Activated T-helper 1 cell treated with anti-CD3 and anti-CD28 coated beads, Interleukin-2, amount 50 U/mL, for 16 hours (primary cell): ENCODE measurements at places on chromosomes 13 and 19.

DNA sequence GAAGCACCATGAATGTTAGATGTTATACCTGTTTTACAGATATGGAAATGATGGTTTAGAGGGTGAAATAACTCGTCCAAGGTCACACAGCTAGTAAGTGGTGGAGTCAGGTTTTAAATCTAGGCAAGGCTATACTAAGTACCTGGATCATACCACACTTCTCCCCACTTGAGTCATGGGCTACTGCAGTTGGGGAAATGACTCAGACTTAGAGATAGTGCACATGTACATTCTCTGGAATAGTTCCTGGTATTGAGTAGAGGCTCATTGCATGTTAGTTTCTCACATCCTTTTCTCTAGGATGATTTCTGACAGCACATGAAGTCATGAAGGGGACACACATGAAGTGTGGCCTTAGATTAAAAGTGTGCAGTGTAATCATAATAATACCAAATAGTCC is 76.2 kb upstream of the TNFSF11 start:
- DNase-seq = no peak

DNA sequence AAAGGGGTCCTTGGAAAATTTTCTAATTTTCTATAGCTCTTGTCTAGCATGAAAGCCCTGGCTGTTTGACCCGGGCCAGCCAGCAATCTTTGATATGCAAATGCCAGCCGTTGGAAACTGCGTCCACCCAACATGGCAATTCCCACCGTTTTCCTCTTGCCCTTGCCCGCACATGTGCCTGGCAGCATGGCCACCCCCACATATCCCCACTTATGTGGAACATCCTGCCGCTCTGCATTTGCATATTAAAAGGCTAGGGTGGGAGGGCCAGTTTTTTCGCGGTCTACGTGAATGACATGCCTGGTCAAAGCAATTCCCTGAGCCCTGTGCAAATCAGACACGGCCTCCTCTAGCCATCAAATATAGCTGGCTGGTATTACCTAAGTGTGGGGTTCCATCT is 110.3 kb upstream of the TDRD3 start:
- DNase-seq = no peak

GRCh38 chr13:66974174-66974573 is 256.0 kb downstream of the PCDH9 start:
- no peak for DNase-seq

DNA sequence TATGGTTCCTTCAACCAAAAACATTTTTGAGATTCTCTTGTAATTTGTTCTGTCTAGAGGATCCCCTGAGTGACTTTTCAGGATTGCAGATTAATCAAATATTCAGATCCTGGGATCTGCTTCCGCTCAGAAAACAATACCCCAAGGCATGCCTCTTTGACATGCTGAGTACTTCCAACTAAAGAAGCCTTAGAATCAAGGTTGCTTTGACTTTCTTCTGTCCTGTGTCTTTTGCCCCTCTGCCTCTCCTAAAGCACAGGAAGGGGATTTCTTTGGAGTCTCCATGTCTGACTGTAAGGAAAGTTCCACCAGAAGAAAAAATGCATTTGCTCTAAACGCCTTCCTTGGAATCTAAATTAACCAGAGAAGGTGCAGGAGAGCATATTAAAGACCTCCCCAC is 431.5 kb downstream of the FGF14 start:
- no peak for DNase-seq

- no peak for DNase-seq
Measured at GRCh38 chr13:109724603-109725002, 61.8 kb downstream of the IRS2 start.

GRCh38 chr13:46058268-46058667 is 5.7 kb upstream of the ZC3H13 start:
- DNase-seq = no peak

- no peak for DNase-seq
Measured at GRCh38 chr13:73827434-73827833, 306.8 kb downstream of the KLF12 start.

DNA sequence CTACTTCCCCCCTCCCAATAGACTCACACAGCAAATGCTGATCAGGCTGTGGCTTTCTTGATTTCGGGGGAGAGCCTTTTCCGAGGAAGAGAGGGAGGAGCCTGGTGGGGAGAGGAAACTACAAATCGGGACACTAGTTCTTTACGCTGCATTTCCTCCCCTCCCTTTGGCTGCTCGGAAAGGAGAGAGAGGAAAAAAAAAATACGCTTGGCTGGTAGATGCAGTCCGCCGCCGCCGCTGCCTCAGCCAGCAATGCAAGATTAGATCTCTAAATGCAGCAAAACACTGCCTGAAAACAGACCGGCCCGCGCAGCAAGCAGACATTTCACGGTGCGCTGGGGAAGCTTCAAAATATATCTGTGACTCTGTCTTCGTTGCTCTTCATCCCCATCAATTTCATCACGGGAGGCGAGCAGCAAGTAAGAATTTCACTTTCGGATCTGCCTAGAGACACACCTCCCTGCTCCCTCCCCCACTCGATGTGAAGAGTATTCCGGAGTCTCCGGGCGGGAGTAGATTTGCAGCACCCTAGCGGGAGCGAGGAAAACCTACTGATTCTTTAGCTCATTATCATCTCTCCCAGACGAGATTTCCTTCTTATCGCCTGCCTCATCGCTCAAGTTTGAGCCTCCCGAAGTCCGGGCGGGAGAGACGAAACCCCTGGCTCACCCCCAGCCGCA is at the start of gene PCDH17:
Gene PCDH17, plus strand, starts transcription at position 149 of the 680 bp plus-strand sequence. CDS start 803 bp downstream, outside the sequence.
- DNase-seq = no peak

DNA sequence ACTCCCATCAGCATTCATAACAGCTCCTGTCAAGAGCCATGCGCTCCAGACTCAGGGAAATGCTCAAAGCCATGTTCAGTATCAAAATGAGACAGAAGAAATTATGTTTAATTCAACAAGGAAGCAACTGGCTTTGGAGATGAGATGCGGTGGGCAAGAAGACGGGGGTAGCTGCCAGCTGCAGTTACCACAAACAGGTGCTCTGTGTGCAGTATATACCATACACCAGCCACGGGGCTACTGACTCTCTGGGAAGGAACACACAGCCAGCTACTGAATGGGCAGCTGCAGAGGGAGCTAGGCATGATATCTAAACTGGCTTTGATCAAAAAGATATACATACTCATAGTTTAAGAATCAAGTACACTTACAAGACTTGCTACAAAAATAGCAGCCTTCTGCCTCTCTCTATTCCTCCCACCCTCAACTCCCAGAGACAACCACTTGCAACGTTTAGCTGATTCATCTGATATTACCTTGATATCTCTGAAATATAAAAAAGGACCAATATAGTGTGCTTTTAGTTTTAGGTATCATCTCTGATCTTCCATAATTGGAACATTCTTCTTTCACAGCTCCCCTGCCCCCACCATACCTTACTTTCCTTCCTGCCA is 593.0 kb downstream of the UQCRFS1 start:
- DNase-seq = no peak

DNA sequence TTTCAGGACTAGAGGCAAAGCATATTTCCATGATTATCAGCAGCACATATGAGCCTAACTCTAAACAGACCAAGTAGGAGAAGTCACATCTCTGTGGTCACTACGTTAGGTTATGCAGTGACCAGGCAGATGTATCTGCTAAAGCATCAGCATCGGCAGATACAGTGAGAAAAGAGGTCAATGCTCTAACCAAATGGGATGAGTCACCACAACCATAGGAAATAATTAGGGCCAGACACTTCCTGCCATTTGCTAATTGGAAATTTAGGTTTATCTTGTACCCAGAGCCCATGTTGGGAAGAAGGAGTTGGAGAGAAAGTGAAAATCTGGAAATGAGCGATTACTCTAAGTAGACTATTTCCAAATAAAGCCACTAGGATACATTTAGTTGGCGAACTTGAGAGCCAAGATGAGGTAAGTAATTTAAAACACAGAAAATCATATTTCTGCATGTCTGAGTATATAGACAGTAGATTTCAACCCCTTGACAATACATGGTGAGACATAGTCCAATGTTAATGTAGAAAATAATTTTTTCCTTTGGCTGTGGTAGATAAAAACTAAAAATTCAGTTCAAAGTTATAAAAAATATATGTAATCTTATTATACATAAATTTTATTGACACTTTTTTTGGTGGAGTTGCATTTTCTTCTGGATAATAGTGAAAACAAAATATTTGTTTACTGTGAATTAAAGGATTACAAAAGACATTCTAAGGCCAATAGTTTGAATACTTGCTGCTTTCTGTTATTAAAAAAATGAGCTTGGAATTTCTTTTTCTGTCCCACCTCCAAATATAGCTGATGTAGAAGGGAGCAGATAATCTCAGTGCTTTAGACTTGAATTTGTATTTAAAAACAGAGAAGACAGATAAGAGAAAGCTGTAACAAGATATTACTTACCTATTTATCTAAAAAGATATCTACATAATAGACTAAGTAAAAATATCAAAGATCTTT is 104.4 kb upstream of the CSNK1A1L start:
- no peak for DNase-seq

- no peak for DNase-seq
Measured at GRCh38 chr19:38268539-38268938, 4.2 kb downstream of the SPINT2 start.

- DNase-seq = no peak
Measured at GRCh38 chr13:82654861-82655855, 1227.1 kb downstream of the SLITRK1 start.

DNA sequence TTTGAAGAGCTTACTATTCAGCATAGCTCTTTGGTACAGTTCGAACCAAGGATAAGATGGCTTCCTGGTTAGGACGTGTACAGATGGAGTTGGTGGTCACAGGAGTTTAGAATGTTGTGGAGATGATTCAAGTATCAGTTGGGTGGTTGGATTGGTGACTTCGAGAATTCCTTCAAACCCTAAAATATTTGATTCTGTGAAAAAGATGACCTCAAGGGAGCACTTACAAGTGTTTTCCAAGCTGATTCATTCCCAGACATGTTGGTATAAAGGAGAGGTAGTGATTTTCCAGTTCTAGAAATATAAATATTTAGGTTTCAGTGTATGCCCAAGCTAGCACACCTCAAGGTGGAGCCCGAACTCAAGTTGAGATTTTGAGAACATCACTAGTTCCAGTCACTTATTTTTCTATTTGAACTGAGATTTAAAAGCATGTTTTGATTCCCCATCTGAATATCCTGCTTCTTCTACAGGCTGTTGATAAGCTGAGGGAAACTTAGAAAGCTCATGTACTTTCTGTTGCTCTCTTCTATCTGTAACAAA is 306.1 kb downstream of the DCT start:
- DNase-seq = no peak

DNA sequence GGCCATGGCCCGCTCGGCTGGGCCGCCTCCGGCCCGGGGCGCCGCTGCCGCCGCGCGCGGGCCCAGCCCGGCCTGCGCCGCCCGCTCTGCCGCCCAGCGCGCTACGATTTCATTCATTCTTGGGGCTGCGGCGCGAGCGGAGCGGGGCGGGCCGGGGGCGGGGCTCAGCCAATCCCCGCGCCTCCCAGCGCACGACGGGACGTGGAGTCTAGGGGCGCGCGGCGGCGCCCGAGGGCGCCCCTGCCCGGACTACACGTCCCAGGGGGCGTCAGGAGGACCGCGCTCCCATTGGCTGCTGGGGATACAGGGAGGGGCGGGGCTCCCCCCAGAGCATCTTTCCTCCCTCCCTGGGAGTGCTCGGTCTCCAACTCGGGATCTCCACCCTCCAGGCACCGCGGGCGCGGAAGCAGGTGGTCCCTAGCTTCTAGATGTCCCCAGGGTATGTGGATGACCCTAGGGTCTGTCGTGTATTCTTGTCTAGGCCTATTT is 5.6 kb upstream of the DPF1 start:
- no peak for DNase-seq

- no peak for DNase-seq
Measured at GRCh38 chr13:109667807-109668291, 118.5 kb downstream of the IRS2 start.

- no peak for DNase-seq
Measured at GRCh38 chr13:69928262-69928661, 179.4 kb upstream of the ATXN8OS start.

DNA sequence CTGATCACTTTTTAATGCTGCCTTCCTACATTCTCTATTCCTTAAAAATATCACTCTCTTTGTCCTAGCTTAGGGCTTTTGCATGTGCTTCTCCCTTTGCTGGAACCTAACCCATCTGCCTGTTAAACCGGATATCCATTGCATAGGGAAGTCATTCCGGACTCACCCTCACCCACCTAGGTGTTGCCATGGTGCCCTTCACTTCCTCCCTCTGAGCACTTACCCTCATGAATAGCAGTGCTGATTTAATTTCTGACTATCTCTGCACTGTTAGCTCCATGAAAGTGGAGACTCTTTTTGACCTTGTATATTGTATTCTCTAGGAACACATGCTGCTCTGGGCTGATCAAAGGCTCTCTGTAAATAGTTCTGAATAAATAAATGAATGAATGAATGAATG is 401.9 kb downstream of the PCDH20 start:
- no peak for DNase-seq

- no peak for DNase-seq
Measured at GRCh38 chr13:106756446-106756845, 188.5 kb upstream of the ARGLU1 start.

- no peak for DNase-seq
Measured at GRCh38 chr19:39363901-39364457, 21.8 kb downstream of the SAMD4B start.
